ENCODE measurements at places on chromosomes 3 and 15.

DNA sequence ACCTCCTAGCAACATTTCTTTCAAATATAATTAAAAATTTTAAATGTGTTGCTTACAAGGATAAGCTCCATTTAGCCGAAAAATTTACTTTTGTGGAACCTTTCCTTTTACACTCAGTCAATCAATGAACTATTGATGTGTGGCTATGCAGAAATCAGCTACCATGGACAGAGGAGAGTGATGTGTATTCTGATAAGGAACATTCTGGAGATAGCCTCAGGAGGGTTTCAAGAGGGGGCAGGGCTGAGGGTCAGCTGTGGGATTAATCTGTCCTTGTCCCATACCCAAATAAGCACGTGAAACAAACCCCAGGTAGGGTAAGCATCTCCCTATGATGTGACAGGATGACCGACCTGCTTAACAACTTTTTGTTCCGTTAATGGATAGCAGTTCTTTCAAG lies 192.6 kb upstream of the PROK2 start:
- DNase-seq = no peak

GRCh38 chr15:80607287-80607980 lies 87.7 kb upstream of the ABHD17C start:
- no peak for DNase-seq

DNA sequence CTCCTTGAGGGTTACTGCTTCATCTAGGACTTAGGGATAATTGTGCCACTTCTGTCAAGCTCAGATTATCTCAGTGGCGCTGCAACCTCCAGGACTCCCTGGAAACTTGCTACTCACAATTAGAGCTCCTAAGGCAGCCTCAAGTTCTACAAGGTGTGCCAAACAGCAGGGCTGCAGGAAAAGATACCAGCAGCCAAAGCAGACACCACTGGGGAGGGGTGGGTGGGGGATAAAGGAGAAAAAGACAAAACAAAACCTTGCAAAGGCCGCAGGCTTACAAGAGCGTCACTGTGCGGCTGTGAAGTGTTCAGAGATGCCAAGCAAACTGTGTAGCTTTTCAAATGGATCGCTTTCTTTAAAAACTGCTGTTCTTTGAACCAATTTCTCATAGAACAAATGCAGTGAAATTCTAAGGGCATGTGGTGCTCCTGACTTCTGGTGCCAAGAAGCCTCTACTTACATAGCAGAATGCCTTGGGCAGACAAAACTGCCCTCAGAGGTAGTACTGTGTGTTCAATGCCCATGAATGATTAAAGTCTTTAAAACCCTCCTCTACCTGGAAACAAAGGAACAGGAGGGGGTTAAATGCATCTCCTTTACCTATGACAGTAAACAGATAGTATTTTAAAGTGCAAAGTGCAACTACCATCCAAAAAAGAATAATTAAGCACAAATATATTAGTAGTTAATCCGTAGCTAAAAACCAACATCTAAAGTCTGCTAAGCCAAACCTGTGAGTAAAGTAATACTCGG lies 353.4 kb downstream of the FOXP1 start:
- no peak for DNase-seq

DNA sequence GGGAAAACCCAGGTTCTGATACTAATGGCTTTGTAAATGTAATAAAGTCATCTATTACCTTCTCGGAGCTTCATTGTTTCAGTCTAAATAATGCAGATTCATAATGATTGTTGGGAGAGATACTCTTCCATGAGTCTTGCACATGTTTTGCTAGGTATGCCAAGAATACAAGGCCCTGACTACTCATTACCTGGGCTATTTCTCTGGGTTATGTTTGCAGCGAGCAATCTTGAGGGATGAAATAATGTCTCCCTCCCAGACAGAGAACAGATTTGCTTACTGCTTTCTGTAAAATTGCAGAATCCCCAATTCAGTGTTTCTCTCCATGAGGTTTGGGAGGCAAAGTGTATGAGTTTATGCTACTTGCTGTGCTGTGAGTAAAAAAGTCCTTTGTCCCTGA lies 6.2 kb upstream of the CLASP2 start:
- DNase-seq = no peak

DNA sequence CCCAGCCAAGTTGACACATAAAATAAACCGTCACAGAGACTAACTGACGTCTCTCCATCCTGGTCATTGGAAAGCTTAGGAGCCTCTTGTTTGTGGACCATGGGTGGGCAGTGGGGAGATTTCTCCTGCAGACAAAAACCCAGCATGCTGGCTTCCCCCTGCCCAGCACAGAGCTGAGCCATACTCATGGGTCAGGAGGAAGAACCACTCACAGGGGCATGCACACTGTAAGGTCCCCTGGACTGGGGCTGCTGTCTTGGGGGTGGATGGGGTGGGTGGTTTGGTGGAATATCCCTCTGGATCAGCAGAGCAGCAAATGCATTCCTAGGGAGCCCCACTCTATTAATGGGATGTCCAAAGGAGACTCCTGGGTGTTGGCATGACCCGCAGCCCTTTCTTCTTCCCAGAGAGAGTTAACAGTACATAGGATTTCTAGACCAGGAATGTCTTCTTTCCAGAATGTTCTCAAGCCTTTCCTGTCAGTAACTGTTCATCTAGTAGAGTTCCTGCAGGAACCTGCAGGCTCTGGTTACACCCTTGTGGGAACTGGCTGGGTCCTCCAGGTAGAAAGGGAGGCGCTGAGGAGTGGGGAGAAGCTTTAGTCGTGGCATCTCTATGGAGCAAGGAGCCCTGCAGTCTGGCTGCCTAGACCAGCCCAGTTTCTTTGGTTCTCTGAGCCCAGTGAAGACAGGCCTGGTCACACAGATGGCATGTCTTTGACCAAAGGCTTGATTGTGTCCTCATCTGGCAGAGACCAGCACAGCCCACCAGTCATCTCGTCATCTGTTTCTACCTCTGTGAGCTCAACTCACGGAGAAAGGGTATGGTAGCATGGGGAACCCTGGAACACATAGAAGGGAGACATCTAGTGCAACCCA lies 73.4 kb upstream of the PRR23C start:
- no peak for DNase-seq

DNA sequence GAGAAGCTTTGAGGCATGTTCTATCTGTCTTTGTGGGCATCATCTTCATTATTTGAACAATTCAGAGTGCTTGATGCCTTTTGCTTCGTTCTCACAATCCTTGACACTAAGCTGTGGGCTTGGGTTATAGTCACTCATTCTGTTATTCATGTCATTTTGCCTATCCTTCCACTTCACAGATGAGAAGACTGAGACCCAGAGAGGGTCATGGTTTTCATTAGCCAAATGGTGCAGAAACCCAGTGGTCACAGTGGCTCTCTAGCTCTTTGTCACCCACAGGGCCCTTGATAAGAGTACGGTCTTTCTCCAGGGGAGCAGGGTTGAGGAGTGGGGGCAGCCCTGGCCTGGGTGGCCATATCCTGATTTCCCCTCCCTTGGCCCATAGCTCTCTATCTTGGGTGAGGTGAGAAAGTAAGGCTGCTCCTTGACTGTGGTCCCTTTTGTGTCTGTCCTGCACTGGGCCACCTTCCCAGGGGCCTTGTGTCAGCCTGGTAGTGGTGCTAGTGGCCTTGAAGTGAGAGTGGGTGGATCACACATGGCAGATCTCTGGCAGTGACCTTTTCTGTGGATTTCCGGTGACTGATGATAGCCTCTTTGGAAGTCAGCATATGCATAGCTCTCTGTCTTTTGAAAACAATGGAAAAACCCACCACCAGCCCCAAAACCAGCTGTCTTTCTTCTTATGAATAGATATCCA lies 130.1 kb downstream of the IGF1R start:
- DNase-seq = no peak

GRCh38 chr3:122961146-122961545 lies 66.4 kb downstream of the SEMA5B start:
- DNase-seq = no peak

DNA sequence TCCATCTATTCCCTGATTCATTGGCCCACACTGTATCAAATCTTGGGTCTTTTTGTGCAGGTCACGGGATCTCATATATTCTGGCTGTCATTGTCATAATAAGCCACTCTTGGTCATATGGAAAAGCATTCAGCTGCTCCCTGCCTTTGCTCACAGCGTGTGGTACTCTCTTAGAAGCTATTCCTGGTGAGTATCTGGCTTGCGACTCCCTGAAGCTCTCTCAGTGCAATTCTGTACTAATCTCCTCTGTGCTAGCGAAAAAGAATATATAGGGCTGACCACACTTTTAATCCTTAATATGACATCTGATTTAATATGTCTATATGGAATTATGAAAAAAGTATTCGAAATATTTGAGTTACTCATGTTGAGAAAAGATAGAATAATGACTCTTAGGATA lies 440.8 kb upstream of the GBE1 start:
- no peak for DNase-seq

DNA sequence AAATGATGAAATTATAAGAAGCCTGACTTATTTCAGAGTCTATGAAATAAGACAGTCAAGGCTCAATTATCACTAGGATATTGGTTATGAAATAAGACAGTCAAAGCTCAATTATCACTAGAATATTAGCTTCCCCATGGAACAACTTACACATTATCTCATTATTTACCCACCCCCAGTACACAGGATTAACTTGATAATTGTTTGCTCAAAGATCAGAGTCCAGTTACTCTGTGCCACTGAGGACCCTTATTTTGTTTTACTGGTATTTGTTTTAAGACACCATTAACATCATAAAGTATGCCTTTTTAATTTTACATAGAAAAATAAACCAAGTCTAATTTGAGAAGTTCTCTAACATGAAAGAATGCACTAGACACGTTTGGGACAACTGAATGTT lies 225.4 kb downstream of the SI start:
- DNase-seq = no peak

DNA sequence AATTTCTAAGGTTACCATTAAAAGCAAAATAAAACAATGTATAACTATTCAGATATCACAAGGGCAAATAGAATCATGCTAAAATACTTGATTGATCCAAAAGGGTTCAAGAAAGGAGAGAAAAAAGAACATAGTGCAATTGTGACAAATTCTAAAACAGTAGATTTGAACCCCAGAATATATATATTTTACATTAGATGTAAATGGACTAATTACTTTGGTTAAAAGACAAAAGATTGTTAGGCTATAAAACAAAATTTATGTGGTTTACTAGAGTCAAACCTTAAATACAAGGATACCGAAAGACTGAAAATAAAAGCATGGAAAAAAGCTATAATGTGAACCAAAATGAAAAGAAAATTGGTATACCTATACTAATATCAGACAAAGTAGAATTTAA lies 129.3 kb downstream of the ADAMTSL3 start:
- no peak for DNase-seq

DNA sequence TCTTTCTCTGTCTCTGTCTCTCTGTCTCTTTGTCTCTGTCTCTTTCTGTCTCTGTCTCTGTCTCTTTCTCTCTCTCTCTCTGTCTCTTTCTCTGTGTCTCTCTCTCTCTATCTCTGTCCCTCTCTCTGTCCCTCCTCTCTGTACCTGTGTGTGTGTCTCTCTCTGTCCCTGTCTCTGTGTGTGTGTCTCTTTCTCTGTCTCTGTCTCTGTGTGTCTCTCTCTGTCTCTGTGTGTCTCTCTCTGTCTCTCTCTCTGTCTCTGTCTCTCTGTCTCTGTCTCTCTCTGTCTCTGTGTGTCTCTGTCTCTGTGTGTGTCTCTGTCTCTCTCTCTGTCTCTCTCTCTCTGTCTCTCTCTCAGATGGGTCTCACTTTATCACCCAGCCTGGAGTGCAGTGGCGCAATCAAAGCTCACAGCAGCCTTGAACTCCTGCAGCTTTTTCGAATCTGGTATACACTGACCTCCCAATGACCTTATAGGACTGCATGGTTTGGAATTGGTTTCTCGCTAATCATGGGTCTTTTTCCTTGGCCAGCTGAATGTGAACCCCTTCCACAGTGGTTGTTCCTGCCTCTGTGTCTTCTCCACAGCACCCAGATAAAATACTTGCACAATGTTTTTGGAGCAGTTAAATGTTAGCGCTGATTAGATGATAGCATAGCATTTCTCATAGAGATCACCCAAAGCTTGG lies 102.6 kb upstream of the KLHL25 start:
- DNase-seq = no peak

- DNase-seq = no peak
Measured at GRCh38 chr3:61964566-61964965, 403.2 kb downstream of the PTPRG start.

All from COR-L47 (cell line).